ENCODE measurements at places on chromosomes 12 and 14.

DNA sequence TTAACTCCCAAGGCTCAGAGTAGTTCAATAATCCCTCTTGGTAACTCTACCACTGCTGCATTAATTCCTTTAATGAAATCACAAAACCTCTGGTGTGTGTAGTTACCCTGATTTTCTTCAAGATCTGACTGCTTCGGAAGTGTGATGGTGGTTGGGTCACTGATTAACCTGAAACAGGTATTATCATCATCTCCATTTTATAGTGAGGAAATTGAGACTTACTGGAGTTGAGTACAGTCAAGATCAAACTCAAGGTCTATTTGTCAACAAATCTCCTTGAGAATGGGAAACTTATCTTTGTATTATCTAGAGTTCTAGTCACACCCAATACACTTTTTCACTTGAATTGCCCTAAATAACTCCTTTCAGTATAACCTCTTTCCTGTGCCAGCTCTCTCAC lies 233.5 kb downstream of the BTG1 start:
- no peak for DNase-seq

- no peak for DNase-seq
Observed at GRCh38 chr14:41875116-41875515, 268.4 kb downstream of the LRFN5 start.

- DNase-seq = no peak
Observed at GRCh38 chr12:25988505-25988904, 30.0 kb downstream of the RASSF8 start.

DNA sequence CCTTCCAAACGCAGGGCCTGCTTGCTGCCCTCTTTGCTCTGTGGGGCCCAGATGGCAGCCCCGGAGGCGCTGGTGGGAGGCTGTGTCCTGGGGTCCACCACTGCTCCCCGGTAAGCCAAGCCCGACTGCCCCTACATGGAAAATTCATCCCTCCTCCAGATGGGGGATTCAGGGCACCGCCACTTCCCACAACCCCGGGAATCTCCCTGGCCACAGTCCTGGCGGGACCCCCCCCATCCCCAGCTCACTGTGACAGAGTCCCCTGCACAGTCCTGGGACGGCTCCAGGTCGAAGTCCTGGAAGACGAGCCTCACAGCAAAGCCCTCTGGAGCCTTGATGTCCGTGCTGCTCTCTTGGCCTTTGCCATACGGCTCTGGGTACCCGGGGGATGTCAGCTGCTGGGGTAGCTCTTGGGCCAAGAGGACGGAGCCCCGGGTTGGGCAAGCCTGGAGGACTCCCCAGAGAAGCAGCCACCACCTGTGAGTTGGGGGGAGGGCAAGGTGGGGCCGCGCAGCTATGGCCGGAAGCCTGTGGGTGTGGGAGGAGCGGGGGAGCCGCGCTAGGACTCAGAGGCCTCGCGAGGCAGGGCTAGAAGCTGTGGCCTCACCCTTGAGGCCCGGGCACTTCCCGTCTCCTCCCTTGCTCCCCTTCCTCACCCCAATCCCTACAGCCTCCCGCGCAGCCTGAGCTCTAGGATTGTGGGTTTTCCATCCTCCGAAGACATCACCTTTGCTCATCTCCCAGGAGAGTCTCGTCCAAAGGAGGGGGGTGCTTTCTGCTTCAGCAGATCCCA lies 815 bp downstream of the C1RL start:
- peak; percentile 67 for DNase-seq

- DNase-seq = no peak
Observed at GRCh38 chr14:94893411-94894160, 123.7 kb upstream of the GSC start.

GRCh38 chr12:47881826-47882427 lies 22.9 kb downstream of the VDR start:
- no peak for DNase-seq

DNA sequence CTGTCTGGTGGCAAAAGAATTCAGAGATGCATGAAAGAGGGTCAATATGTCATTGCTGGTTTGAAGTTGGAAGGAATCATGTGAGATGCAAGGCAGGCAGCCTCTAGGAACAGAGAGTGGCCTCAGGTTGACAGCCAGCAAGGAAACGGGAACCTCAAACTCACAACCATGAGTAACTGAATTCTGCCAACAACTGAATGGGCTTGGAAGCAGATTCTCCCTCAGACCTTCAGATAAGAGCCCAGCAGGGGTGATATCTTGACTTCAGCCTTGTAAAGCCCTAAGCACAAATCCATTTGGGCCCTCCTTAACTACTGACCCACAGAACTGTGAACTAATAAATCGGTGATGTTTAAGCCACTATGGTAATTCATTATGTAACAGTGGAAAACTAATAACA lies 35.8 kb downstream of the USP15 start:
- DNase-seq = no peak

DNA sequence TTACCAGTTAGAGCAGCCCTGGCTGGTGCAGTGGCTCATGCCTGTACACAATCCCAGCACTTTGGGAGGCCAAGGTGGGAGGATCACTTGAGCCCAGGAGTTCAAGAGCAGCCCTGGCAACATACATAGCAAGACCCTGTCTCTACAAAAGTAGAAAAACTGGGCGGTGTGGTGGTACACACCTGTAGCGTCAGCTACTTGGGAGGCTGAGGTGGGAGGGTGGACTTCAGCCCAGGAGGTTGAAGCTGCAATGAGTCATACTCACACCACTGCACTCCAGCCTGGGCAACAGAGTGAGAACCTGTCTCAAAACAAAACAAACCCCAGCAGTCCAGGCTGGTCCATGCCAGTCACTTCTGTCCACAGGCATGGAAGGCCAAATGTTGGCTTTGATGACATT lies 7.4 kb downstream of the COX14 start:
- no peak for DNase-seq

- DNase-seq = no peak
Observed at GRCh38 chr12:98275131-98275475, 240.3 kb upstream of the TMPO start.

GRCh38 chr12:90333939-90334338 lies 621.0 kb downstream of the CCER1 start:
- DNase-seq = no peak

DNA sequence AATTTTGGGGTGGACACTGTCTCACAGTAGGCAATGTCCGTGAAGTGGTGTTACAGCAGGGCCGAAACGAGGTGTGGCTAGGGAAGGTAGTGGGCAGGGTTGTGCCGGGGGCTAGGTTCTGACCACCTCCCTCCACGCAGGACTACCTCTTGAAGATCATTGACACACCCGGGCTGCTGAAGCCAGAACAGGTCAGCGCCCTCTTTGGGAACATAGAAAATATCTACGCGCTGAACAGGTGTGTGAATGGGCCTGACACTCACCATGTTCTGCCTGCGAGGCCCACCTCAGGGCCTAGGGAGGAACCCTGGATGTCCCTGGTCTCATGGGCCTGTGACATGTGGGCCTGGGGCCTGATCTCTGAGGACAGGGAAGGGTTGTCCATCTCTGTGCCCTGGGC lies 24.6 kb downstream of the PLEKHG3 start:
- no peak for DNase-seq
